ELR (cell line): ENCODE measurements at places on chromosomes 4 and X.

GRCh38 chr4:6262847-6263487, 6.7 kb upstream of the WFS1 start:
- DNase-seq: no peak

DNA sequence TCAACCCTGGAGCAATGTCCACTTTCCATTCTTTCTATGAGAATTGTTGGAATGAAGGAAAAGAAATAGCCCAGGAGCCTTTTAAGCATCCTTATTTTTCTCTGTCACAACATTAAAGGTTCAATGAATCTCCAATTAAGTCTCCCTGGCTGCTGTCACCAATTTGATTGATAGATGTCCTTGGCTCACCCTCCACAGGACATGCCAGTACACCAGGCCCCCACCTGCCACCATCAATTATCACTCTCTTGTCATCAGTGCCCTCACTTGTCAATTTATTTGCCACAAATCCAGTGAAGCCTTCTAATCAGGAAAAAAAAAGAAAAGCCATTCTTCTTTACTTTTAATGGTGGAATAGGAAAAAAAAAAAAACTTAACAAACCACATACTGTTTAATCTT, 453.6 kb downstream of the CENPC start:
- DNase-seq: no peak

GRCh38 chrX:154530286-154530685, 14.3 kb upstream of the FAM3A start:
- DNase-seq: no peak

DNA sequence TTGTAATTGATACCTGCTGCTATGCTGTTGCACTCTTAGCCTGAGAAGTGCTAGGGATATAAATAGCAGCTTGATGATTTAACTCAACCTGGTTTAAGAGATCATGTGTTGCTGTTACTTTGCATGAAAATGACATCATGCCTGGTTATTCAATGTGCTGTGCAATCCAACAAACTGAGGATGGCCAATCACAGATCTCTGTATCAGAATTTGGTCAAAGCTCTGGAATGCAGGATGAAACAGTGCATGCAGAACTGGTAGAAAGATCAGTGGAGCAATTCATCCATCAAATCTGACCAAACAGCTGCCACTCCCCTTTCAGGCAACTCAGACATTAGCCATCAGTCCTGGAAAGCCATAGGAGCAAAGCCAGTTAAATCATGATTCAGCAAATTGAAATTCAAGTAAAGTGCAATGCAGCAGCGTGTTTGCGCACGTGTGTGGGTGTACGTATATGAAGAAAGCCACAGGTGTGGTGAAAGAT, 160.3 kb upstream of the RASGEF1B start:
- peak; percentile 0 for DNase-seq

DNA sequence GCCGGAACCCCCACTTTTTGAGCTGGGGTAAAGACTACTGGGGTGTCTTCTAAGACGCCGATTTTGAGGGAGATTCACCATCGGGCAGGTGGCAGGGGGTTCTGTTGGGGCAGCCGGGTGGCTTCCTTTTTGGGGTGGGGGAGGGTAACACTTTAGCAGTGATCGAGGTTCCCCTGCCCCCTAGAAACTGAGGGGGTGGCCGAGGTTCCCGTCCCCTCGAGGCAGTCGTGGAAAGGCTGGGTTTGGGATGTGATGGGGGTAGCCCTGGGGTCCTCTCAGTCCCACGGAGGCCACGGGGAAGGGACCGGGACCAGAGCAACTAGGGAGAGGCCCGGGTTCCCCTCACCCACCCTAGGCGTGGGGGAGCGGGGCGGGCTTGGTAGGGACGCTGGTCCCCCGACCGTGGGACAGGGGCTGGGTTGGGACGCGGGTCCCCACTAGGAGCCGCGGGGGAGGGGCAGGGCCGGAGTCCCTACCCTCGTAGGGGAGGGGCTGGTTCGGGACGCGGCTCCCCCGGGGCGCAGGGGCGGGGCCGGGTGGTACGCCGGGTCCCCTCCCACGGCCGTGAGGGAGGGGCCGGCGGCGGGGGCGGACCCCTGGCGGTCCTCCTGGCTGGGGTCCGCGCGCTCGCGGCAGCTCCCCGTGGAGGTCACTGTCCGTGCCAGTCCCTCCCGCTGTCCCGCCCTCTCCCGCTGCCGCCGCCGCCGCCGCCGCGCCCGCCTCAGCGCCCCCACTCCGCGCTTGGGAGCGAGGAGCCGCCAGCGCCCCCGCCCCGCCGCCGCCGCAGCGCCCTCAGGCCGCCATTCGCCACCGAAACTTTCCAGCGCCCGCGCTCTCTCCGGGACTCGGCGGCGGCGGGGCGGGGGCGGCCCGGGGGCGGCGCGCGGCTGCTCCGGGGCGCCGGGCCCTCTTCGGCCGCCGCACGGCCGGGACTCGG, at the start of gene TBL1X:
TSS of gene TBL1X (plus strand) at position 624 of the 937 bp plus-strand sequence. CDS start 188,529 bp downstream, outside the sequence.
- DNase-seq: peak; percentile 60

- no peak for DNase-seq
These were observed 238.3 kb downstream of the DCLK2 start for GRCh38 chr4:150316332-150317205.

- DNase-seq: no peak
These were observed 142.2 kb downstream of the FAM47A start for GRCh38 chrX:33989936-33990335.

- no peak for DNase-seq
These were observed 10.7 kb downstream of the GRSF1 start for GRCh38 chr4:70829015-70829414.

GRCh38 chr4:6768539-6768905, 14.0 kb upstream of the KIAA0232 start:
- peak; percentile 50 for DNase-seq

GRCh38 chr4:185865901-185866328, 53.9 kb upstream of the SORBS2 start:
- no peak for DNase-seq

DNA sequence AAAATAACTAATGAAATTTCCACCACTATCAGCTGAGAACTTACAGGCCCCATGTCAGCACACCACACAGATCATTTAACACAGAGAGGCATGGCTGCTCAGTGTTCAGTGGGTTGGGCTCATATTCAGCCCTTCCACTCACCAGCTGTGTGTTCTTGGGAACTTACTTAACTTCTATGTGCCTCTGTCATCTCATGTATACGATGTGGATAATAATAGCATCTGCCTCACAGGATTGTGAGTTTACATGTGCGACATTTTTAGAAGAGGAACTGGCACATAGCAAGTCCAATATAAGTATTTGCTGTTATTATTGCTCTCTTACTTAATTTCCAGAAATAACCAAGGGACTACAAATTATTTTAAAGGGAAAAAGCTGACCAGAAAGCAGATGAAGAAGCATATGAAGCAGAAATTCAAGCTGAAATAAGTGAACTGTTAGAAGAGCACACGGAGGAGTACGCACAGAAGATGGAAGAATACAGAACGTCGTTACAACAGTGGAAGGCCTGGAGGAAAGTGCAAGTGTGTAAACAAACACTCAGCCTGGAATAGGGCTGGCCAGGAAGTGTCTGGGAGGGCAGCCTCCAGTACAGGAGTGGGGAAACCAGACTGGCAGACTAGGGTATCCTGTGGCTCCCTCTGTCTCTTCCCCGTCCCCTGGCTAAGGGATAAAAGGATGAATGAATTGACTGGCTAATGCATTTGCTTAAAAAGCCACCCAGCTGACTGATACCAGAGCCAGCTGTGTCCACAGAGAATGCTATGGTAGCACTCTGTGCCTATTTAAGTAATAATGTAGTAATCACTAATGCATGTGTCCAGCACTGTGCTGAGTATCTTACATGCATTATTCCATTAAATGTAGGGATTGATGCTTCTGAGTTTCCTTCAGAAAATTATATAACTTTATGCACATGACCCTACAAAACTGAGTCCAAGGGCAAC, 67.1 kb downstream of the CC2D2A start:
- DNase-seq: no peak

DNA sequence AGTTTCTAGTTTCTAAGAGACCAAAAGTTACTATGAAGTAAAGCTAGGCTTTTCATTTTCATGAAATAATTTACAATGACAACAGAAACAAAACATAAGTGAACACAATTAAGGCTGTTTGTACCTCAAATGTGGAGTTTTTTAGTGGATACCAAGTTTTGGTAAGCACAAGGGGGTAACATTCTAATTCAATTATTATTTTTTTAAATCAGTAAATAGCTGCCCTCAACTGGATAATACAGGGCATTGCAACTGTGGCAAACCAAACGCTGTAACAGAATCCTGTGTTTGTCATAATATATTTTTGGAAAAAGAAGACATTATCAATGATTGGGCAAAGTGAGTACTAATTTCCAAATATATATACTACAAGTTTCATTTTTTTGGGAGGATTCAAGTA, 150.3 kb downstream of the FBXW7 start:
- DNase-seq: peak; percentile 41

DNA sequence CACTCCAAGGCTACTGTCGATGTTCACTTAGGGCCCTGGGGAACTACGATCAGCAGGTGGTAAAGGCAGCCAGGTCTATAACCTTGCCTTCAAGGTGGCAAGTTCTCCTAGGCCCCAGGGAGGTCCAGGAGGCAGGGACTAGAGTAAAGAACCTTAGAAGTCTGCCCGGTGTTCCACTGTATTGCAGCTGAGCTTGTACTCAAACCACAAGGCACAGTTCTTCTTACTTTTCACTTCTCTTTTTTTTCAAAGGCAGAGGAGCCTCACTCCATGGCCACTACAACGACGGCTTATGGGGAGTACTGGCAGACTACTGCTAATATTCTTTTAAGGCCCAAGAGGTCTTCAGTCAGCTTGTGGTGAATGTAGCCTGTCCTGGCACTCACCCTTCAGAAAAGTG, 78.8 kb upstream of the GPR174 start:
- DNase-seq: no peak

DNA sequence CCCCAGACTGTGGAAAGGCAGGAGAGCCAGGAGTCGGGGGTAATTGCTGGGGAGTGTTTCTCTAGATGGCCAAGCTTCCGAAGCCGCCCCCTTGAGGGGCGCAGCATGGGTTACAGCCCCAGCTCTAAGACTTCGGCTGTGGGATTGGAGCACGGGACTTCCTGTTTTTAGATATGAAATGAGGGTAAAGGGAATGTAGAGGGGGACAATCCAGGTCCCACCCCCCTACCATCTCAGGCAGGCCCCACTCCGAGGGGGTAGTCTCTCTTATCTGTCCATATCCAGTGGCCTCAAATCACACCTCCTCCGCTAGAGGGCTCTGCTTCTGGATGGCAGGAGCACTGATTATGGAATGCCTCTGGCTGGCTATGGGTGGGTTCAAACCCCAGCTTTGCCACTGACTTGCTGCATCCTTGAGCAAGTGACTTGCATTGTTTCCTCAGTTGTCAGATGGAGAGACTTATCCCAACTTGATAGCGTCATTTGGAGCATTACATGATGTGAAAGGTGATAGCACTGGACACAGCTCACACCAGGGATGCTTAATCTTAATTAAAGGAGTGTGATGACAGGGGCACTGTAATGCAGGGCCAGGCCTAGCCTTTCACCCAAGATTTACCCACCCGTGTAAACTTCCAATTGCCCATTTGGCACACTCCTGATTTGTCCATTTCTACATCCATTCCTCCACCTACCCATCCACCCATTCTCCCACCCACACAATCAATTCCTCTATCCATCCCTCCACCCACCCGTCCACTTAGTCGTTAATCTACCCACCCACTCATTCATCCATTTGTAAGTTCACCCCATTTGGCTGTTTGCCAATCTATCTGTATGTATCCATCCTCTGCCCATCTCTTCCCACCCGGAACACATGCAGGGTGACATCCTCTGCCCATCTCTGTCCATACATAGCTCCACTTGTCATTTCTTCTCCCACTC, 848 bp upstream of the KCND1 start:
- DNase-seq: peak; percentile 63

DNA sequence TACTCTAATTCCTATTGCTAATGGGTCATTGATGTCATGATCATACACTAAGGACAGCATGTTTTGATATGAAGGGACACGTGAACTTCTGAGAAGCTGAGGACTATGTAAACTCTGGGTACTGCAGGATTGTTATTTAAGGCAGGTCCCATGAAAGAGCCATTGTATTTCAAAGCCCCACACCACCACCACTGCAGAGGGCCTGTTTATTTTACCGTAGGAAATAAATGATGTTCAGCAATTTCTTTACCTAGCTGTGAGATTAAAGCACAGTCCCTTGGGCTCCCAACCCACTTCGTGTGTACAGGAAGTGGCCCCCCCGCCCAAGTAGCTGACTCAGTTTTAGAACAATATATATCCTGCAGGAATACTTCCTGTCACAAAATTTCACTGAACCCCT, 89.8 kb upstream of the ACSL4 start:
- DNase-seq: peak; percentile 54

- DNase-seq: no peak
These were observed 56.3 kb downstream of the SERTM2 start for GRCh38 chrX:111567542-111568255.

DNA sequence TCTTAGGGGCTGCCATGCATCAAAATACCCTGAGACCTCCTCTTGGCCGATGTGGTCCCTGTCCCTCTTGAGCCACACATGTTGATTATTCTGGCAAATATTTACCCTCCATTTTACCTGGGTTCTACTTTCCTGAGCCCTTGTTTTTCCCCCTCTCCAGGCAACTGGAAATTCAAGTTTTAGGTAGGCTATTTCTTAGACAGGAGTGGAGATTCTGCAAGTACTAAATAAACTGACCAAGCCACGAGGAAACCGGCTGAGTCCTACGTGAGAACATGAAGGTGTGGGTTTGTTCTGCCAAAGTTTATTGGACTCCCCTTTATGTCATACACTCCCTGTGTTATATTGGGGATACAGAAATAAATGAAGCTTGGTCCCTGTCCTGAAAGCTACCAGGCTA, 88.1 kb downstream of the RTL5 start:
- DNase-seq: no peak

DNA sequence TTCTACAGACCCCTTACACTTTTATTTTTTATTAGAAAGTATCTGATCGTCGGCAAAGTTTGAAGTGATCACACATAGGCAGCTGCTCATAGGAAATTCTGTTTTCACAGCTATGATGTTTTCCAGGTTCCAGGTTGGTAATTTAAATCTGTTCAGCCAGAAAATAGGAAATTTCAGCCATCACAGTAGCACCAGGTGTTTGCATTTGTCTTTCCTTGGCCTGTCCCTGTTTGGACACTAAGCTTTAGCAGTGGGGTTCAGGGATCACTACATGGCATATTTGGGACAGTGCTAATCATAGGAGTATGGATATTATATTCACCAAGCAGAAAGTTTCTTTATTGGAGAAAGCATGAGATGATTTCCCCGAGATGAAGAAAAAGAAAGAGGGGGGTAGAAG, 92.9 kb downstream of the ANK2 start:
- DNase-seq: no peak

- DNase-seq: no peak
These were observed 40.9 kb upstream of the ANXA3 start for GRCh38 chr4:78510681-78511080.

GRCh38 chr4:19580095-19580494, 671.6 kb upstream of the SLIT2 start:
- no peak for DNase-seq

- no peak for DNase-seq
These were observed 66.9 kb downstream of the ARHGEF9 start for GRCh38 chrX:63718010-63718694.

DNA sequence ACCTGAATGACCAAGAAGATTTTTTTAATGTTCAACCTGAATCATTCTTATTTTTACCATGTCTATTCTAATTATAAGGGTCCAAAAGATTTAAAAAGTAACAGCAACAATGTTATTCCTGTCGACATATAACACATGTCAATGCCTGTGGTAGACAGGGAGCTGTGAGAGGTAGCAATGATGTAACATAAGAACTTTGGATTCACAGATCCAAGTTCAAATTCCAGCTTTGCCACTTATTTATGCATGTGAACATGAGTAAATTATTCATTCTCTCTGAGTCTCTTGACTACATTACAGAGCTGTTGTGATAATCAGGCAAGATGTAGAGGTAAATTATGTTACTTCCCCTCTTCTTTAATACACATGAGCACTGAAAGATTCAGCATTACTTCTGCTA, 54.5 kb downstream of the KLHL8 start:
- no peak for DNase-seq
